HFFc6 (cell line): ENCODE measurements at places on chromosomes 6 and 20.

GRCh38 chr20:49872056-49872455, 43.3 kb downstream of the SPATA2 start:
- no peak for DNase-seq

DNA sequence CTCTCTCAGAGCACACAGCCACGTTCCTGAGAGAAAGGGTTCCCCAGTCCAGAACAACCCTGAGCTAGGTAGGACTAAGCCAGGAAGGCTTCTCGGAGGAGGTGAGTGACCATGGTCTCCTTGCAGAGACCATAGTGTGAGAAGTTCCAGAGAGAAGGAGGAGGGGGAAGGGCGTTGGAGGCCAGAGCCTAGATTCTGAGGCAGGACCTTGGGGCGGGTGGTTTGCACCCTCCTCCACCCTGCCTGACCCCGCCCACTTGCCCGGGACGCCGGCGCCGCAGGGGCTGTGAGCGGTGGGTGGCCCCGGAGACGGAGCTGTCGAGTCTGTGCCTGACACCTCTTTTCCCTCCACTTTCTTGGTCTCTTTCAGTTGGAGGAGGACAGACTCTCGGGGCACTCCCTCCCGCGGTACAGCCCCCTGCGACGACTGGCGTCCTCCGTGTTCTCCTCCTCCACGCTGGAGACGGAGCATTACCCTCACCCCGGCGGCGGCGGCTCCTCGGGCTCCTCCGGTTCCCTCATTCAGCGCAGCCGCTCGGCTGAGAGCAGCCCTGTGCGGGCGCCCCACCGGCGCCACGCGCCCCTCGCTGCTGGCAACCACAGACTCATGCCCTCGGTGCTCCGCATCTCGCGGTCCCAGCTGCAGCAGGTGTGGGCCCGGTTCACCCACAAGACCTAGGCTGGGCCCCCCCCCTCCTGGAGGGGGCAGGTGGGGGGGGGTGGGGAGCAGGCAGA, 26.2 kb downstream of the TTBK1 start:
- no peak for DNase-seq

GRCh38 chr6:89051676-89052075, 28.9 kb upstream of the PNRC1 start:
- DNase-seq: no peak

DNA sequence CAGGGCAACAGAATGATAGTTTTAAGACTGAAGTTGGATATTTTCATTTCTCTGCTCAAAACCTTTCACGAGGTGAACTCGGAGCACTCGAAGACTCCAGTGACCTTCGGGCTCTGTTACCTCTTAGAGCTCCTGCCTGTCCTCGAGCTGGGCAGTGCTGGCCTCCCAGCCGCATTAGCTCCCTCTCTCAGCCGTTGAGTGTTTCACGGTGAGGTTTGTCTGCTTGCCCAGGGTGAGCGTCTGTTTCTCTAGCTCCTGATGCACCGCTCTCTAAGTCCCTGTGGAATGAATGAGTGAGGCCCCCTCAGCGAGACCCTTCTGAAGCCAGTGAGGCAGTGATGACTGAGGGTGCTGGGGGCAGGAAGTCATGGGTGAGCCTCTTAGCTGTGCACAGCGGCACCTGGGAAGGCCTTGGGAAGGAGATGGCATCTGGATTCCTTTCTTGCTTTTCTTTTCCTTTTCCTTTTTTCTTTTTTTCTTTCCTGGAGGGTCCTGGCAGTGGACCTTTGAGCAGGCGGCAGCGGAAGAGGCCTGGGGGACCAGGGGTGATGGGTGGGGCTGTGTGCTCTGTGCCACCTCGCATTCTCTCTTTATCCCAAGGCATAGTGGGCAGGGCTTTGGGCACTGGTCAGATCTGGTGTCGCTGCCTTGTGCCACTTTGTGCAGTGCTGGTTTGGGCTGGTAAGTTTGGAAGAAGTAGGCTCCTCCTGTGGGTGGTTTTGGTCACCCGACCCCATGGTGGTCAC, 2.2 kb downstream of the PSMG4 start:
- DNase-seq: no peak

DNA sequence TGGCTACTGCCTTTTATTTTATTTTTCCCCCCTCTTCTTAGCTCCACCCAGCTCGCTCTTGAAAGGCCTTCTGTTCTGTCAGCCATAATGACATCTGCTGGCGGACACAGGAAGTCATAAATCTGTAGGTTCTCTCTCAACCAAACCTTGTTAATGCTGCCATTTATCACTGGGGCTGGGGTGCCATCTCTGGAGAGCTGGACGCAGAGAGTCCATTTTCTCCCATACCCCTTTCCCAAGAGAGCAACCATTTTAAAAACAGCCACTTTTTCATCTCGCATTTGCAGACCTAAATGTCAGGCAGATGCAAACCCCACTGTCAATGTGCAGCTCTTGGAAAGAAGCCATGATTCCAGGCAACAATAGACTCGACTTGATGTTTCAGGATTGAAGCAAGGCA, 13.0 kb upstream of the TSHZ2 start:
- no peak for DNase-seq

- DNase-seq: no peak
Observed at GRCh38 chr20:20814685-20815084, 102.2 kb upstream of the RALGAPA2 start.

- no peak for DNase-seq
Observed at GRCh38 chr20:15375836-15376235, 1038.4 kb upstream of the FLRT3 start.

DNA sequence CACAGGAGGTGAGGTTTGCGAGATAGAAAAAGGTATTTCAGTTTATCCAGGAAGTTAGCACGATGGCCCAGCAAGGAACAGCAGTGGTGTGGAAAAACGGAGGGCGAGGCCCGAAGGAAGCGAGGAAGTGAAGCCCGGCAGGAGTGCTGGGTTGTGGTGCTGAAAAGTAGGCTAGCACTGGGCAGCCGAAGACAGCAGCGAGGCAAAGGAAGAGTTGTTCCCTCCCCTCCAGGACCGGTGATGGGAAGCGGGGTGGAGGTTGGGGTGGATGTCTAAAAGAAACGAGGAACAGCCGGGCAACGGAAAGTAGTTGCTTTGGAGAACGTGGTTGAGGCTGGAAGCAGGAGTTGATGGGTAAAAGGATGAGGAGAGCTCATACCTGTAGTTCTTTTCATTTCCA, 1.4 kb downstream of the METTL24 start:
- no peak for DNase-seq

GRCh38 chr6:33142501-33143070, 49.7 kb downstream of the COL11A2 start:
- no peak for DNase-seq

- no peak for DNase-seq
Observed at GRCh38 chr20:51196991-51197651, 174.2 kb upstream of the KCNG1 start.

DNA sequence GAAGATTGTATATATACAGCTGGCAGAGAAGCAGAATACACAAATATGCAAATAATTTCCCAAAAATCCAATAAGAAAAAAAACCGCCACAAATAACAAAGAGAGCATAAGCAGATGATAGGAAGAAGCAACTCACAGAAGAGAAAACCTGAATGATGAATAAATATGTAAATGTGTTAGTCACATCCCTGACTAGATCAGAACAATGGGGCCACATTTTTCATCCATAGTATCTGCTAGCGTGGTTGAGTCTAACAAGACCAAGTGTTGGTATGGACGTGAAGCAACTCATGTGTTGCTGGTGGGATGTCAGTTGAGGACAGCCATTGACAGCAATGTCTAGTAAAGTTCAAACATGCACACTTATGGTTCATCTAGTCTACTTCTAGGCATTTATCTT, 3.9 kb upstream of the SLC22A3 start:
- no peak for DNase-seq

GRCh38 chr6:137165375-137166246, 7.8 kb downstream of the IL22RA2 start:
- DNase-seq: peak; percentile 26

DNA sequence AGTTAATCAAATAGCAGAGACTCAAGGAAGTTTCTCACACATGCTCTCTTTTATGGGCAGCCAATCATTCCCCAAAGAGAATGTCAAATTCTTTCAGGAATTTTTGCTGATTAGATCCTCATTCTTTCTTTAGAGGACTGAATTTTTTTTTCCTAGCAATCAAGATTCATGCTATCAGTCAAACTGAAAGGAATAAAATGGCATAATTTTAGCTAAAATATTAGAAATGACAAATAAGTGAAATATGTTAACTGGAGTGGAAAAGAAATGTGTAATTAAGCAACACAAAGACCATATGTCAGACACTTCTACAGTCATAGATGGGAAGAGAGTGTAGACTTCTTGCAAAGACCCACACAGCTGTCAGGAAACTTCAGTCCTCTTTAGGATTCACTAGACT, 242.3 kb upstream of the RNF217 start:
- no peak for DNase-seq

DNA sequence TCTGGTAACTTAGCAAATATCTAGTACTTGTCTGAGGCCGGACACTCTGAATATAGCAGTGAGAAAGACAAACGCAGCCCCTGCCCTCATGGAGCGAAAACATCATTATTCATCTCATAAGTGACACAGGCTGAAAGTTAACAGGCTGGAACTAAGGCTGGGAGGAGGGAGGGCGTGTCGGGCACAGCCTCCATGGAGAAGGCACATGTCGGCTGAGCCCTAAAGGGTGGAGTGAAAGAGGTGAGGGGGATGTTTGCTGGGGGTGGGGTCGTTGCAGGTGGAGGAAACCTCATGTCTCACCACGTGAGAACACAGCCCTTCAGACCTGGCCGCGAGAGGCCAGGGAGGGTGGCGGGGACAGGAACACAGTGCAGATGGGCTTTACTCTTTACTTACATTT, 108.8 kb upstream of the FOXC1 start:
- no peak for DNase-seq

DNA sequence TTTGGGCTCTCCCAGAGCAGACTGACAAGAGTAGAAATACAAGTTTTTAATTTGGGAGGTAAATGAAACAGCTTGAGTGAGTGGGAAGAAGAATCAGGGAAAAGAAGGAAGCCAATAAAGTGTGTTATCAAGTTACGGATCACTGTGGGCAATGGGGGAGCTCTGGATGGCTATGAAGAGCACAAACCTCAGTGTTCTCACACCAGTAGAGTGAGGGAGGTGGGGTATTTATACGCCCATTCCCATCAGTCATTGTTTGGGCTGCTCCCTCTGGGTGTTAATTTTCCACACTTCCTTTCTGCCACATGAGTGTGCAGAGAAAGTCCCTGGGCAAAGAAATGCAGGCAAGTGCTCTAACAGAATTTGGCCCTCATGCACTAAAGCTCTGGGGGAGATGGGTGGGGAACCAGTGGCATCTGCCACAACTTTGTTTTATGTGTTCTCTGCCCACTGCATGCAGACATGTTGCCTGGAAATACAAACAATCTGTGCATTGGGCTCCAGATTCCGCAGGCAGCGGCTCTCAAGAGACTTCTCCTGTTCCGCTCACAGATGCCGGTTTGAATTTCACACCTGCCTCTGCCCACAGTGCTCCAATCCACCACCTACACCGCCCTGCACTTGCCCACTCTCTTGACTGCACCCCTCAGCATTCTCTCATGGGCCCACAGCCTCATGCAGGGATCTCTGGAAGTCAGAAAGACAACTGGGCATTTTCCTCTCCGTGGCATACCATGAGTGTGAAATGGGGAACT, 211.1 kb upstream of the RNF24 start:
- no peak for DNase-seq

DNA sequence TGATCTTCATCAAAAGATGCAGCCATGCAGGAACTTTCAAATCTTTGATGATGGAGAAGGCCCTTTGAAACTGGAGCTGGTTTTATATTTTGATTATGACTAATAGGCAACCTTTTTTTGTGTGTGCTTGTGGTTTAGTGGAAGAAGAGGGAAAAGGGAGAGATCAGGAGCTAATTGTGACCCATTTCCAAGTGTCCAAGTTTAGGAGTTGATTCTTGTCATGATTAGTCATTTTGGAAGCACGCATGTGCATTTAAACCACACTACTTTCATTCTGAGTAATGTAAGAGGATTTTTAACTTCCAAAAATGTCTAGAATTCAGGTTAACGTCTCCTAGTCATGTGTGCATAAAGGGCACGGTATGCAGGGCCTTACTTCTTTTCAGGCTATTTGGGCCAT, 3.5 kb downstream of the FOXO3 start:
- peak; percentile 98 for DNase-seq

DNA sequence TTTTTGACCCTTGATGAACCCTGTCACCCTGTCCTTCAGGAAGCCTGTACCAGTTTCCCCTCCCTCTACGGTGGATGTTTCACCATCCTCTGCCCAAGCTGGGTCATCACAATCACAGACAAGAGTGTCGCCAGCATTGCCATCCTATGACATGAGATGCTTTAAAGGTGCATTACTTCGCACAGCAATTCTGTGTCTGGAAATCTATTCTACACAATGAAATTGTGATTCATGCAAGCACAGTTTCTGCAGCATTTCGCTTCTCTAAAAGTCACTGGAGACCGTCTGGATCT, 2.5 kb upstream of the ULBP2 start:
- no peak for DNase-seq

GRCh38 chr6:149984773-149985172, 21.0 kb downstream of the ULBP1 start:
- no peak for DNase-seq

DNA sequence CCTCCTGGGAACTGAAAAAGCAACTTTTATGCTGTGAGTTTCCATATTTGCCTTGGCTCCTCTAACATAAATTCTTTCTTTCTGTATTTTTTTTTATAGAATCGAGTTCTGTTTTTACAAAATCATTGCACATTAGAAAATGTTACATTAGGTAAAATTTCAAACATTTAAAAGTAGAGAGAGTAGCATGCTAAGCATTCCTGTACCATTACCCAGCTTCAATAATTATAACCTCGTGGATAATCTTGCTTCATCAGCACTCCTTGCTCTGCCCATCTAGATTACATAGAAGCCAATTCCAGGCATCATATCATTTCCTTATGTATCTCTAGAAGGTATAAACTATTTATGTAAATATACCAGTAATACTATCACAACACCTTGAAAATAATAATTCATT, 15.4 kb upstream of the FBXO30 start:
- no peak for DNase-seq

- no peak for DNase-seq
Observed at GRCh38 chr6:108837236-108837971, 10.8 kb upstream of the ARMC2 start.

GRCh38 chr6:151007076-151007475, 141.6 kb downstream of the MTHFD1L start:
- DNase-seq: no peak

DNA sequence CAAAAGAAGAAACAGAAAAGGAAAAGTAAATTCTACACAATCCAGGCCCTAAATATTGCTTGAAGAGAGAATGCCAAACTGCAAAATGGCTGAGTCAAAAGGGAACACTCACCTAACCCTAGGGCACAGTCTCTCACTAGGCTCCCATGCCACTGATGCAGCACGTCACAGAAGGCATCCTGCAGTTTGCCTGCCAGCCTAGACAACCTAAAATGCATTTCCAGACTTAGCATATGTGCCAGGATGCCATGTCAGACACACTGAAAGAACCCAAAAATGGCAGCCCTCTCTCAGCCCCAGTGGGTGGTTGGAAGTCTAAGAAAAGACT, 10.6 kb upstream of the SIRPD start:
- DNase-seq: no peak

- no peak for DNase-seq
Observed at GRCh38 chr6:28743271-28743789, 180.5 kb downstream of the TRIM27 start.
